NCI-H2081 (cell line): ENCODE measurements at places on chromosomes 11 and 22.

DNA sequence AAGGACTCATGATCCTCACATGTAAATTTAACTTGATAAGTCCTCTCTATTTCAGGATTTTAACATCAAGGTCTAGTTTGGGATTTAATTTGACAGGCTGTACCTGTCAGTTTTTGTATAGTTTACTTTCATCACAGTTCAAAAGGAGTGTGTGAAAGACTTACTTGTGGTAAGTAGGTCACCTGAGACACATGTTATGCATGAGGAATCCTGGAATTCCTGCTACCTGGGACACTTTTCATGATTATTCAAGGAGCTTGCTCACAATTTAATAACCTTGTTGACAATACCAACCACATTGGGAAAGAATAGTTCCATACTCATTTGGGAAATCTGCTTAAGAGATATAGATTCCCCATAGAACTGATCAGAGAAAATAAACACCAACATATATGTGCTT is 15.8 kb upstream of the SLC36A4 start:
- no peak for DNase-seq

GRCh38 chr11:76839311-76839710 is 21.4 kb upstream of the ACER3 start:
- DNase-seq, result no peak

GRCh38 chr22:32665676-32666075 is 135.8 kb upstream of the TIMP3 start:
- no peak for DNase-seq

DNA sequence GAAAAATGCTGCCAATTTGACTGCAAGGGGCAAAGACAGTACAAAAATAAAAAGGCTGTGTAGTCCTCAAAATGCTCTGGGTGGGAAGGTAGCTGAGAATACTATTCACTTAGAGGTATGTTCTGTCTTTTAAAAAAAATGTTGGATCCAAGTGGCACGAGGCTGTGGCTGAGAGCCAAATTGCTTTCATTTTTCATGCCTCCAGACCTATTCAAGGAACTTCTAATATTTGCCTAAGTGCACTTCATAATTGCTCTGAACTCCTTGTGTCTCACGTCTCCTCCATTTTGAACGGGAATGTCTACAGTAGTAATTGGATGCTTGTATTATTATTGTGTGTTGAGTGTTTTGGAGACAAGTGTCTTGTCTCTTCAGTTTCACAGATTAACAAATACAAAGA is 19.1 kb upstream of the SLC22A25 start:
- no peak for DNase-seq

GRCh38 chr11:70381872-70382861 is 16.2 kb upstream of the CTTN start:
- DNase-seq, result no peak
